NCI-H1092 (cell line): ENCODE measurements at places on chromosomes 13 and 19.

- DNase-seq, result peak; percentile 15
These were observed 22.8 kb upstream of the SIGLEC11 start for GRCh38 chr19:49983645-49984229.

- DNase-seq, result no peak
These were observed 41.9 kb downstream of the TBC1D4 start for GRCh38 chr13:75440100-75440499.

GRCh38 chr19:18389726-18390064 lies 3.7 kb downstream of the GDF15 start:
- no peak for DNase-seq

DNA sequence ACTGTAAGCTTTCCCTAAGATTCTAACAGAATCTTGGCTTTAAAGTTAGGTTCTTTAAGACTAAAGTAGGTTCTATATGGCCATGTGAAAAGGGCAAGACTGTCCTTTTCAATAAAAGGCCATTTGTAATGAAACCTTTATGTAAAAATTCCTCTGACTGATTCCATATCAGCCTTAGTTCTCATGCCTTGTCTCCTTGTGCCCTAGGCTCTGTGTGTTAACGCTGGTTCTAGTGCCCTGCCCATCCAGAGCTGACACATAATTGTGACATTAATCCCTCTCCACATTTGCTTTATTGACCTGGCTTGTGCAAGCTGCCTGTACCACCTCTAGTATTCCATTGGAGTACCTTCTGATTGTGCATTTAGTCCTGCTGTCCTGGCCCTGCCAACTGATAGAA lies 28.2 kb downstream of the CYSLTR2 start:
- no peak for DNase-seq

DNA sequence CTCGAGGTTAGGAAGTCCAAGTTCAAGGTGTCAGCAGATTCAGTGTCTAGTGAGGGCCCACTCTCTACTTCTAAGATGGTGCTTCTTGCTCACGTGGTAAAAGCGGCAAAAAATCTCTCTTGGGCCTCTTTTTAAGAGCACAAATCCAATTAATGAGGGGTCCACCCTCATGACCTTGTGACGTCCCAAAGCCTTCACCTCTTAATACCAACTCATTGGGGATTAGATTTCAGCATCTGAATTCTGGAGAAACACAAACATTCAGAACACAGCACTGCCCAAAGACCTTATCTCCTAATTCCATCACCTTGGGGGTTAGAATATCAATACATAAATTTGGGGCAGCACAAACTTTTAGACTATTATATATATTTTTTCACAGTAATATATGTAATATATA lies 146.4 kb upstream of the GPC6 start:
- DNase-seq, result no peak

- DNase-seq, result no peak
These were observed 14.9 kb upstream of the GPR18 start for GRCh38 chr13:99273128-99273527.

DNA sequence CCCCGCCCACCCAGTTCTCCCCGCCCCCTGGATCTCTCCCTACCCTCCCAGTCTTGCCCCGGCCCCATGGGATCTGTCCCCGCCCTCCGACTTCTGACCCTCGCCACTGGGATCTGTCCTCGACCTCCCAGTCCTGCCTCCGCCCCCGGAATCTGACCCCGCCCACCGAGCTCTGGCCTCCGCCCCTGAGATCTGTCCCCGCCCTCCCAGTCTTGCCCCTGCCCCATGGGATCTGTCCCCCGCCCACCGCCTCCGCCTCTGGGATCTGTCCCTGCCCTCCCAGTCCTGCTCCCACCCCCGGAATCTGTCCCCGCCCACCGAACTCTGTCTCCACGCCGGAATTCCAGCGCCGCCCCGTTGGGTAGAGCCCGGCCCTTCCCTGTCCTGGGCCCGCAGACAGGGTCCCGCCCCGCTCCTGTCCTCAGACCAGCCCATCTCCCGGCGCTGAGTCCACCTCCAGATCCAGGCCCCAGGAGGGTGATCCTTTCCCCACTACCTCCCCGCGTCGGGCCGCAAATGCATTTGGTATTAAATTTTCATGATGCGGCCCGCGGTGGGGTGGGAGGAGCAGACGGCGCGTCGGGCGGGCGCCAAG lies 1.5 kb upstream of the SLC17A7 start:
- no peak for DNase-seq

DNA sequence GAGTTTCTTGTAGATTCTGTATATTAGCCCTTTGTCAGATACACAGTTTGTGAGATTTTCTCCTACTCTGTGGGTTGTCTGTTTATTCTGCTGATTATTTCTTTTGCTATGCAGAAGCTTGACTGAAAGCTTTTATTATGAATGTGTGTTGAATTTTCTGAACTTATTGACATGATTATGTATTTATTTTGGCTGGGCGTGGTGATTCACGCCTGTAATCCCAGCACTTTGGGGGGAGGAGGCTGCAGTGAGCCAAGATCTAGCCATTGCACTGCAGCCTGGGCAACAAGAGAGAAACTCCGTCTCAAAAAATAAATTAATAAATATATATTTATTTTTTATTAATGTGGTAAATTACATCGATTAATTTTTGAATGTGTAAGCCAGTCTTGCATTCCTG lies 78.9 kb downstream of the DNAJC15 start:
- no peak for DNase-seq

- DNase-seq, result no peak
These were observed 1.7 kb downstream of the ATP13A1 start for GRCh38 chr19:19661675-19662251.

DNA sequence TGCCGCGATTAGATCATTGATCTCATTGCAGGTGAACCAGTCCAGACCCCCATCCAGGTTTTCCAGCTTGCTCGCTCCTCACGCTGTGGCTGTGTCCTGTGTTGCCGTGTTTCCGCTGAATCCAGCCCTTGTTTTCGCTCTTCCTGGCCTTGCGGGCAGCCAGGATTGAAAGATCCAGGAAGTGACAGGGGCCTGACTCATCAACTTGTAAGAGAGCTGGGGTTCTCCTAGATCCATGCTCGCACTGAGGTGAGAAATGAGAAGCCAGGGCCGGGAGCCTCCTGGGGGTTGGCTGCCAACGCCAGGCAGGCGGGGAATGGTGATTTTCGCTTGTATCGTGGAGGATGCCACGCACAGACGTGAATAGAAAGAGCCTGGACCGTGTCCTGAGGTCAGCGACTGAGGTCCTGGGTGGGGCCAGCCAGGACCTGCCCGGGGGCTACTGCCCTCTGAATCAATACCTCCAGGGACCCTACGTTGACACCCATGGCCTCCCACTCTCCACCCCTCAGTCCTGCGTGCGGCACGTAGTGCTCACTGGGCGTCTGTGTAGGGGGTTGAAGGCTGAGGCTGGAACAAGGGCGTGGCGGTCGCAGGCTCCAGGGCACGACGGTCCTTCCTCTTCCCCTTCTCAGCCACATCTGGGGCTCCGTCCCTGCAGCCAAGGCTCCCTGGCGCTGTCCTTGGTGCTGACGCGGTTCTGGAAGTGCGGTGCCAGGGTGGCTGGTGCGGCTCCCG lies 7.3 kb upstream of the PTPRH start:
- peak; percentile 84 for DNase-seq

GRCh38 chr19:40611096-40611495 lies 9.9 kb downstream of the LTBP4 start:
- no peak for DNase-seq
